ENCODE measurements at places on chromosomes 3 and 15. TPM values are rescaled to one million over a fixed set of nuclear protein-coding genes. Genes with fewer than 3 reads are reported as not detected.

SPSB4 gene
- total RNA-seq: 0.98 TPM

DNA sequence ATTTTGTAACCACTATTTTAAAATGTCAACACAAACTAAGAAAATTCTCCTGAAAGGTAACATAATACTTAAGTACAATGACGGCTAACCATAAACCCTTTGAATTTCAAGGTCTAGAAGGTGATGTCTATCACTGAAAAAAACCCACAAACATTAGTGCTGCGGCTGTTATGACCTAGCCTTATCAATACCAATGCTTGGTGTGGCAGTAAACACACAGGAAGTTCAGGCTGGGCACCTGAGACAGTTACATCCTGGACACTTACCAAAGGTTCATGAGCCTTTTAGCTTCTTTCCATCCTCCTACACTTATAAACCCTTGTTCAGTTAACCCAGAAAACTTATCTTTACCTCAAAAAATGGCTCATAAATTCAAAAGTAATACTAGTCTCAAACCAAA, 5.8 kb downstream of the HSPBAP1 start:
- no peak for DNase-seq

GABRB3 gene
- total RNA-seq: 1.1 TPM

GRCh38 chr3:40845447-40845846, 320.7 kb downstream of the ZNF621 start:
- no peak for DNase-seq

GRCh38 chr3:45640091-45640507, 45.5 kb downstream of the LIMD1 start:
- DNase-seq: no peak

GRCh38 chr3:195078891-195079440, 192.0 kb downstream of the XXYLT1 start:
- peak; percentile 31 for DNase-seq

DNA sequence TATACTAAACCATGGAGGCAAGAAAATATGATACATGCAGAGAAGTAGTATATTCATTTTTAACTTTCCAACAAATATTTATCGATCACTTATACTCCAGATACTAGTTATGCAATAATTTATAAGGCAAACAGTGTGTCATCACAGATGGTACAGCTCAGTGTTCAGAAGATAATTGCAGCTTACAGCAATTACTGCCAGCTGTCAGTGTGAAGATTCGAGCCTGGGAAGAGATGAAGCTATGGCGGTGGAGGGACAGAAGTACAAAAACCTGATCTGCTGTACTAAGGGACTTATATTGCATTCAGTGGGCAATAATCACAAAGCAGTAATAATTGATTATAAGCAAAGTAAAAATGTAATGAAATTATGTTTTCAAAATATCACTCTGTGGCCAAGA, 170.6 kb upstream of the EPHA3 start:
- DNase-seq: no peak

GRCh38 chr3:3141939-3142338, 15.2 kb downstream of the TRNT1 start:
- no peak for DNase-seq

GRCh38 chr3:53807117-53807810, 39.0 kb downstream of the CHDH start:
- no peak for DNase-seq

GRCh38 chr3:98462901-98463300, at the start of gene OR5K1:
Gene OR5K1 (plus strand): TSS chr3:98463201. CDS start chr3:98469577, 6,376 bp downstream.
- no peak for DNase-seq

DNA sequence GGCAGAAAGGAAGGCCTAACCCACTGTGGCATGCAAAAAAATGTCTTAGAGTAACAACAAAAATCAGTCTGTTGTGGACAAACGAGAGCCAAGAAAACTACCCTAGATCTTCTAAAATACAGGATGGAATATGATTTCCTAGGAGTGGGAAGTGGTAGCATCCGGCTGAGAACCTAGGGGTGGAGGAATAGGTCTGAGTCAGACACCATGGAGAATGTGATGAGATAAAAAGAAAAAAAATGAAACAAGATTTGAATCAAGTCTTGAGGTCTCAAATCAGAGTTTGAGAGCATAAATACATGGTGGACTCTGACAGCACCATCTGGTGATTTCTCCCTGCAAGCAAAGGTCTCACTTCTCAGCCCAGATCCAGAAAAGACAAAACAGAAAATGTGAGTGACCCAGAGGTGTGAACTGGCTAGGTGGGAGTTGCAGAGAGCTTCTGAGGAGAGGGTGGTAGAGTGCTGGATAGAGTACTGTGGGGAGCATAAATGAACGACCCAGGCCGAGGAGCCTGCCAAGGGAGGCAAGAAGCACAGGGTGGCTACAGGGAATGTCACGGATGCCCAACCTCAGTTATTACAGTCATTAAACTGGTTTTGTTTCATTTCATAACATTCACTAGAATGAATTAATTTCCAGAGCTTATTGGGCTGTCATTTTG, 27.6 kb upstream of the VEPH1 start:
- DNase-seq: no peak

DNA sequence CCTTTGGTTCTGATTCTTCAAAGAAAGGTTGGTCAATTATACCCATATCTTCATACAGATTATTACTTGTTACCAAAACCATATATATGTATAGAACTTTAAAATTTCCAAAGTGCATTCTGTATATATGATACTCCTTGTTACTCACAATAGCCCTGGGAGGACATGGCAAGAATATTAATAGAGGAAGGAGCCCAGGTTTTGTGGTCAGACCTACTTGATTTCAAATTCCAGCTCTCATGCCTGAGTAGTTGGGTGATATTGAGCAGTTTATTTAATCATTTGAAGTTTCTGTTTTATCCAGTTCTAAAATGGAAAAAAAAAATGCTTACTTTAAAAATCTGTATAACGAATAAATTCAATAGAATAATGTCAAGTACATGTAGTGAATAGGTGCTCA, 2.5 kb downstream of the IL1RAP start:
- DNase-seq: no peak

DNA sequence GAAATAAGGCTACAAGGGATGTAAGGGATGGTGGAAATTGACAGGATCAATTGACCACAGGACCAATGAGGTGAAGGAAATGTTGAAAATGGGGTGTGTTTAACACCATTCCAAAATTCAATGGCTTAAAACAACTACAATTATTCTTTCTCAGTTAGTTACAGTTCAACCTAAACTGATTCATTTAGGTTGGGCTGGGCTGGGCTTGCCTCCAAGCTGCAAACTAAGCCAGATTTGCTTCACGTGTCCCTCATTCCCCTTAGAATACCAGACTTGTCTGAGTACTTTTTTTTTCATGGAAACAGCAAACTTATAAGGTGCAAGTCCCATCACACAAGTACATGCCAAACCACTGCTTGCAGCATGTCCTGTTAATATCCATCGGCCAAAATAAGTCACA, 280.1 kb downstream of the NEK10 start:
- no peak for DNase-seq

DNA sequence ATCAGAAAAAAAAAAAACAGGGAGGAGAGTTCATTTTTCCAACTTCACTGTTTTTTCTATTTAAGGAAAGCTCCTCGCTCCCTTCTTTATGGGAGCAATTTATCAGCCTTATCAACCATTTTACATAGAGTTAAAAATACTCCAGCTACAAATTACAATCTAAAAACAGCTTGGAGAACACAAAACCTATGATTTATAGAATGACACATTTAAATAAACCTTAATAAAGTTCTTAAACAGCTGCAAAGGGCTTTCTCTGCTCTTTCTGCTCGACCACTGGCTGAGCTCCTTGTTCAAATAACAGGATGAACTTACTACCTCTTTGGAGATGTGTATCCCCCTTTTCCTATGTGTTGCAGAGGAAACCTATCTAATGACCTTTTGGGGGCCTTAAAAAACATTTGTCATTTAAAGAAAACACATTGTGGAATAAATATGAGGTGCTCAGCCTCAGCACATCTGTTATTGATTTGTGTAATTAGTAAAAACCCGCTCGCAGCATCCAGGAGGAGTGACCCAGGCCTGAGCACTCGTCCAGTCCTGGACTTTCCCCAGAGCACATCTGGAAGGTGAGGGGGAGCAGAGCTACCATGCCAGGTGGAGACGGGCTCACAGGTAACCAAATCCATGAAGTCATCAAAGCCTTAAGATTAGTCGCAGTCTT, 231.2 kb downstream of the ATP8B4 start:
- no peak for DNase-seq

- no peak for DNase-seq
Measured at GRCh38 chr3:79285380-79285779, 482.4 kb downstream of the ROBO1 start.

DNA sequence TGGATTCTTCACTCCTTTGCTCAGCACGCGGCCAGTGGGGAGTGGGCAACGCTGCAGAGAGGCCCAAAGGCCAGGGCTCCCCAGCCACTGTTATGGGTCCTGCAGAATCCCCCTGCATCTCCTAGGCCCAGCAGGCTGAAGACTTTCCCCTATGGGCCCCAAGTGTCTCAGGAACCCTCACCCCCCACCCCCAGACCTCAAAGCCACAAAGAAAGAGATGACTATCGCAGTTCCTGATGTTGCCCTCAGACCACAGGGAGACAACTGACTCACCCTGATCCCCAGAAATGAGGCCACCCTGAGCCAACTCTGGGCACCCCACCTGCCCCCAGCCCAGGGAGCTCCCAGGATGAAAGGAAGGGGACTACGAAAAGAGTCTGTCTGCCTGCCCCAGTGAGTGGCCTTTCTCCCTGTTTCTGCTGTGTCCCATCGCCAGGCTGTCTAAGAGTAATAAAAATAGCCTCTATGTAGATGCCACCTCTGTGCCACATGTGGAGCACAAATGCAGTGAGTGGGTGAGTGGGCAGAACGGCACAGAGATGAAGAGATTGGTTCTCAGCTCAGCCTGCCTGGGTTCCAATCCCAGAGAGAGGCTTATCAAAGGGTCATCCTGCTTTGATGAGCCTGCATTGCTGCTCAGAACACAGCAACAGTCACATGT, 283.0 kb downstream of the UACA start:
- DNase-seq: no peak

DNA sequence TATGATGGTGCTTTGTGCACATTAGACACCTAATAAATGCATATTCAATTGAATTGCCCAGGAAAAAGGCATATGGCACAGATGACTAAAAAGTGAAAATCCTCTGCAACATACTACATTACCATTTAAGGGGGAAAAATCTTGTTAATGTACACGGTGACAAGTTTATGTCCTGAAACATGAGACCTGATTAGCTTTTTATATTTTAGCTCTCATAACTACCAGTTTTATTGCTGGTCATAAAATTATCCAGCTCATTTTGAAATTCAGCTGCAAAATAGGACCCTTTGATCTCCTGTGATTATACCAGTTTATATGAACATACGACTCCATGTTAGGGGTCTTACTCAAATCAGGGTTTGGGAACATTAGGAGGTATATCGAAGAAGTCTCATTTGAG, 684.6 kb upstream of the CCDC54 start:
- no peak for DNase-seq

- no peak for DNase-seq
Measured at GRCh38 chr15:41502795-41503668, 9.4 kb downstream of the ITPKA start.

DLG1 gene
- total RNA-seq: 39.8 TPM

DNA sequence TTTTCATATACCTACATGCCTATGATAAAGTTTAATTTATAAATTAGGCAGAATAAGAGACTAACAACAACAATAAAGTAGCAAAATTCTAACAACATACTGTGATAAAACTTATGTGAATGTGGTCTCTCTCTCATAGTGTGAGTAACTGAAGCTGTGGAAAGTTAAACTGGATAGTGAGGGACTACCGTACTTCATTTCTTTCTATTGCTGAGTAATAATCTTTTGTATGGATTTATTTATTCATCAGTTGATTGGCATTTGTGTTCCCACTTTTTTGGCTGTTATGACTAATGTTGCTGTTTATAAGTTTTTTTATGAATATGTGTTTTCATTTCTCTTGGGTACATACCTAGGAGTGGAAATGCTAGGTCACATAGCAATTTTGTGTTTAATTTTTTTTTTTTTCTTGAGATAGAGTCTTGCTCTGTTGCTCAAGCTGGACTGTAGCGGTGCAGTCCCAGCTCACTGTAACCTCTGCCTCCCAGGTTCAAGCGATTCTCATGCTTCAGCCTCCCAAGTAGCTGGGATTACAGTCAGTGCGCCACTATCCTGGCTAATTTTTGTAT, 41.0 kb downstream of the RNF111 start:
- DNase-seq: no peak

DNA sequence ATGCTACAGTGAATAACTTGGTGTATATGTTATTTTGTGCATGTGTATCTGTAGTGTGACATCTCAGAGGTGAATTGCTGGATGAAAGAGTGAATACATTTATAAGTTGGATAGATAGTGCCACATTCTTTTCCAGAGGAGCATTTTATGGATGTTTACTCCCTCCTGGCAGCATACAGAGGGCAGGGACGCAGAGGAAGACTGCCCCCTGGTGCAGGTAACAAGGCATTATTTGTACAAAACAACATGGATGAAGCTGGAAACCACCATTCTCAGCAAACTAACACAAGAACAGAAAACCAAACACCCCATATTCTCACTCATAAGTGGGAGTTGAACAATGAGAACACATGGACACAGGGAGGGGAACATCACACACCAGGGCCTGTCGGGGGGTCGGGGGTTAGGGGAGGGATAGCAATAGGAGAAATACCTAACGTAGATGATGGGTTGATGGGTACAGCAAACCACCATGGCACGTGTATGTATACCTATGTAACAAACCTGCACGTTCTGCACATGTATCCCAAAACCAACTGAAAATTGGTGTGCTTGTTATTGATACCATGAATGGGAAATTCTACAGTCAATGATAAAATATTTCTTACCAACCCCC, 57.9 kb upstream of the CTXND1 start:
- DNase-seq: no peak

DNA sequence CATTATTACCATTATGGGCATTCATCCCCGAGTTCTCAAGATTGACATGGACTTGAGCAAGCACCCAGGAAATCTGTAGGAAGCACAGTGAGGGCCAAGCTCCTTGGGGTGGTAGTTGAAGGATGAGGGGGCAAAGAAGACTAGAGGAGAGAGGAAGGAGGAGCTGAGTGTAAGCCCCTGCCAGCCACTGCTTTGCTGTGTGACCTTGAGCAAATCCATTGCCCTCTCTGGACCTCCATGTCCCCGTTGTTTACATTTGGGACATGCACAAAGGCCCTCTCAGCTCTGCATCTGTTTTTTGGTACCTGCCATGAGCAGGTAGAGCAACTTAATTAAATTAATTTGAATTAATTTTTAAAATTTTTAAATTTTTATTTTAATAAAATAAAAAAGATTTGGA, 33.5 kb upstream of the SLC6A6 start:
- DNase-seq: no peak

DNA sequence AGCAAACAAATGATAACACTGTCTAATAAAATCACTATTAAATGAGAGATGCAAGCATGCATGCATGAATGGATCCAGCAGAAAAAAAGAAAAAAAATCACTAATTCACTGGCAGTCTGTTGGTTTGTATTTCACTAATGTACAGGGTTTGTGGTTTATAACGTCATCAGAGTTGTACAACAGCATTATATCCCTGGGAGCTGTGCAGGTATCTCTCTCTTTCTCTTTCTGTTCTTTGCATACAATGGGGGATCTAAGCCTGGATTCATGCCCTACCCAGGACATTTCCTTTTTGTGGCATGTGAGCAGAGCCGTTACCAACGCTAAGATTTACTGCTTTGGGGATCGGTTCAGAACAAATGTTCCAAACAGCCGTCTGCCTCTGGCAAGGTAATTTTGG, 229.5 kb downstream of the SOX2 start:
- DNase-seq: no peak

GRCh38 chr3:12400616-12401194, 83.6 kb upstream of the TSEN2 start:
- DNase-seq: no peak

All from right lobe of liver (tissue), 6 donors.